CD4-positive, alpha-beta T cell treated with Interleukin-4 for 1 hour (primary cell): ENCODE measurements at places on chromosomes 11 and 22.

- no peak for DNase-seq
These were observed 2.5 kb downstream of the ROBO3 start for GRCh38 chr11:124867700-124868099.

DNA sequence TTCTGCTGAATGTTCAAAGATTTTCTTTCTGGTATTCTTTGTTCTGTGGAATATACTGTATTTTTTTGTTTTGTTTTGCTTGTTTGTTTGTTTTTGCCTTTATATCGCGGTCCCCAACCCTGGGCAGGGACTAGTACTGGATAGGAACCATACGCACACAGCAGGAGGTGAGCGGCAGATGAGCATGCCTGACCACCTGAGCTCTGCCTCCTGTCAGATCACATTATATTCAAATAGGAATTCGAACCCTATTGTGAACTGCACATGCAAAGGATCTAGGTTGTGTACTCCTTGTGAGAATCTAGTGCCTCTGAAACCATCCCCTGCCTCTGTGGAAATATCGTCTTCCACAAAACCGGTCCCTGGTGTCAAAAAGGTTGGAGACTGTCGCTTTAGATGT lies 83.3 kb upstream of the ANO3 start:
- DNase-seq, result no peak

GRCh38 chr11:2830030-2830812 lies 55.4 kb downstream of the CDKN1C start:
- no peak for DNase-seq

- no peak for DNase-seq
These were observed 11.9 kb downstream of the SNRPD3 start for GRCh38 chr22:24567668-24568067.

DNA sequence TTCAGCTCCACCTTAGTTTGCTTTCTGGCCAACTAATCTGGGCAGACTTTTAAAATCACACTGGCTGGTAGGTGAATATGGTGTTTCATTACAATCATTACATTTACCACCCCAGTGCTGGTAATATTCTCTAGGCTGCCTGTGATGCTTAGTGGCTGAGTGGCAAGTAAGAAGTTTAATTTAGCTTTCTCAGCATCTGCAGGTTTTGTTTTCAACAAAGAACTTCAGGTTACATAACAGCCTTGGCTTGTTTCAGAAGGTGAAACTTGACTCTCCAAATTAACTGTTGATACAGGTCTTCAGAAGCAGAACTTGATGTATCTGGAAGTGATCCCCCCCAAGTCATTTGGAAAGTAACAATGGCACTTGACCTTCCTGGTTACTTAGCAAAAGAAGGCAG lies 423.3 kb upstream of the CCDC90B start:
- DNase-seq, result no peak

GRCh38 chr22:30057375-30057774 lies 22.9 kb upstream of the HORMAD2 start:
- DNase-seq, result no peak

- DNase-seq, result no peak
These were observed 18.8 kb upstream of the NEFH start for GRCh38 chr22:29461263-29461662.

DNA sequence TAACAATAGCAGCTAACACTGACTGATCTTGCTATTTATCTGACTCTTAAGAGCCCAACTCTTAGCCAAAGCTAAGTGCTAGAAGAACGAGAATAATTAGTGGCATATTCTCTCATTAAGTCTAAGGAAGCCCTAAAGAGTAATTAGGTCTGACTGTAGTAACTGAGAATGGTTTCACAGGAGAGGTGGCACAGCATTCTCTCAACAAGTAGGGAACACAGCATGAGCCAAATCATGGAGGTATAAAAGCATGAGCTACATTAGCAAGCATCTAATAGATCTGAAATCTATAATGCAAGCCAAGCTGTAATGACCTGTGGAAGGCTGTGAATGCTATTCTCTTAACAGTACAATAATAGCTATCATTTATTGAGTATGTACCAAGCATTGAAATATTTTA lies 230.6 kb downstream of the TTC28 start:
- no peak for DNase-seq

DNA sequence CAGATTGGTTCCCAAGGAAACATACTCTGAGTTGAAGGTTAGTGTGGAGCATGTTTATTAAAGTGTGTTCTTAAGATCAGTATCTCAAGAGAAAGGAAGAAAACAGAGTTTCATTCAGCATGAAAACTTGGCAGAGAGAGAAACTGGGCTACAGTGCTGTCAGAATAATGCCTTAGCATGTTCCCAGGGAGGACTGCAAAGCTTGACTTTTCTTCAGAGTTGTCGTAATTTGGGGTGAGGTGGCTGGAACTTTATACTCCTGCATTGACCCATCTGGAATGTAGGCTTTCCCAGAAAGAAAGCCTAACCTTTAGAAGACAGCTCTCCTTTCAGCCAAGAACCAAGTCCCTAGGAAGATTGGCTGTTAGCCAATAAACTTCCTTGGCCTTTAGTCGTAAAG lies 190.8 kb upstream of the CNTN5 start:
- no peak for DNase-seq

GRCh38 chr11:115767883-115768282 lies 263.7 kb upstream of the CADM1 start:
- no peak for DNase-seq

DNA sequence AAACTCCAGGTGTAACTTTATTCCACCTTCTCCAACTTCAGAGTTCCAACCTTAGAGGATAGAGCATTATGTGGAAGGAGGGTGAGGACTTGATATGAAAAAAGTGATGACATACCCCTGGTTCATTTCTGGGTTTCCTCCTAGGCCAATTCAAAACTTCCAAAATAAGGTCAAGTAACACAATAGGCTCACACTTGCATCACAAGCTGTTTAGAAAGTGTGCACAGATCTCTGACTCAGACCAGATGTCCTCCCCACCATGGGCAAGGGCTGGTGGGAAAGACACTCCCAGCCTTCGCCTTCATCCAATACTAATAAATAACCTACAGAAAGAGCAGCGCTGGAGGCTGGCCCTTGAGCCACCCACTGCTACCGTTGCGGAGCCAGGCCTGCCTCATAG lies 5.8 kb upstream of the BUD13 start:
- DNase-seq, result no peak

GRCh38 chr22:29106839-29107238 lies 34.0 kb downstream of the KREMEN1 start:
- no peak for DNase-seq

- DNase-seq, result no peak
These were observed 6.7 kb downstream of the HPX start for GRCh38 chr11:6433998-6434660.

DNA sequence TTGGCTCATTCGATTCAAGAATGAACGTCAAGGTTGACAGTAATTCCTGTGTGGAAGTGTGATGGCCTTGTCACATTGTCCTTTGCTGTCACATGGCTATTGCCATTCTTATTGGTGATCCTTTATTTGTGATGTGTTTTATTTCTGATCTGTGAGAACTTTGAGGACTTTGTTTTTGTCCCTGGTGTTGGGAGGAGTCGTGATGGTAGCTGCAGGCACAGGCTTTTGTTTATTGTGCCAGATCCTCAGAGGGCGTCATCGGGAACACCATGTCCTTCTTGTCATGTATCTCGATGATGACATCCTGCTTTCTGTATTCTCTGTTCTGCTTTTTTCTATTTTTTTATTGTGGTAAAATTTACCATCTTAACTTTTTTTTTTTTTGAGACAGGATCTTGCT lies 5.6 kb downstream of the PICK1 start:
- DNase-seq, result peak; percentile 17

DNA sequence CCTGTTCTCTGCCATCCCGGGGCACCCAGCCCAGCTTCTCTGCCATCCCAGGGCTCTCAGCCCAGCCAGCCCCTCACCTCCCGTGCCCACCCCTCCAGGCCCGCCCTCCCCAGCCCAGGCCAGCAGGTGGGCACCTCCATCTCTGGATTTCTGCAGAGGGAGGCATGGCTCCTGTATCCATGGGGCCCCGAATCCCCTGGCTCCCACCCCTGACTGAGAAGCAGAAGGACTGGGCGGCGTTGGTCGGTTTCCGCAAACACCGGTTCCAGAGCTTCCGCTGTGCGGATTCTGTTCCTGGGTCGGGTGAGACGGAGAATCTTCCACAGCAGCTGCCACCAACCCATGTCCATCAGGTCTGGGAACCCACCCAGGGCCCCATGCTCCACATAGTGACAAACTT lies 240.3 kb downstream of the BRD1 start:
- DNase-seq, result no peak

- no peak for DNase-seq
These were observed 29.7 kb upstream of the KCNA4 start for GRCh38 chr11:30046578-30046945.

GRCh38 chr11:133889188-133889587 lies 43.9 kb upstream of the SPATA19 start:
- no peak for DNase-seq

- DNase-seq, result no peak
These were observed 4.3 kb upstream of the CHID1 start for GRCh38 chr11:914747-915501.

- no peak for DNase-seq
These were observed 4220.0 kb upstream of the OR11H1 start for GRCh38 chr22:11307998-11308397.

DNA sequence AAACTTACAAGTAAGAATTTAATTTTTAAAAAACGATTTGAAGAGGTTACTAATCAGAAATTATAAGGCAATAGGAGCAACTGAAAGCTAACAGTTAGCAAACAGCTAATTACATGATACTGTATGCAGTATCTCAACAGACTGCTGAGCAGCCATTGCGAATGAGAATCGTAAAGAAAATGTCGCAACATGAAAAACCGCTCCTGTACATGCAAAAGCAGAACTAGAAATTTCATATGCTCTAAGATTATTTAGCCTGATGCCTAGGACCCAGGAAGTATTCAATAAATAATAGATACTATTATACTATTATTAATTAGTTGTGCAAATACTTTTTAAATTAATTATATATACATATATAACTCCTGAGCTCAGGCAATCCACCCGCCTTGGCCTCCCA lies 48.7 kb upstream of the EP300 start:
- DNase-seq, result no peak

- no peak for DNase-seq
These were observed 38.2 kb downstream of the TRIOBP start for GRCh38 chr22:37734964-37735451.

DNA sequence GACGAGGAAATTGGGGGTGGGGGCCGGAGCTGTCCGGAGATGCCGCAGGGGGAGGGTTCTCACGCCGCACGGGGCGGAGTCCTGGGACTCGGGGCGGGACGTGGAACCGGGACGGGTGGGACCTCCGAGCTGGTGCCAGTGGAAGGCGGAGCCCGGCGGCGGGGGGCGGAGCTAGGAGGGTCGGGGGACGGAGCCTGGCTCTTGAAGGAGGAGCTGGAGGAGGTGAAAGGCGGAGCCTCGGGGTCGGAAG lies 271 bp downstream of the FKBP2 start:
- peak; percentile 100 for DNase-seq

- no peak for DNase-seq
These were observed 19.9 kb upstream of the CTR9 start for GRCh38 chr11:10731064-10731680.

GRCh38 chr11:69467196-69467595 lies 14.3 kb upstream of the LINC01488 start:
- DNase-seq, result no peak

- no peak for DNase-seq
These were observed 203.7 kb downstream of the PGR start for GRCh38 chr11:100925935-100926334.

GRCh38 chr22:36371920-36372319 lies 15.8 kb downstream of the MYH9 start:
- peak; percentile 24 for DNase-seq

- DNase-seq, result no peak
These were observed 30.2 kb downstream of the LRP5 start for GRCh38 chr11:68342459-68343158.

GRCh38 chr11:33001751-33002542 lies 13.7 kb upstream of the DEPDC7 start:
- no peak for DNase-seq

DNA sequence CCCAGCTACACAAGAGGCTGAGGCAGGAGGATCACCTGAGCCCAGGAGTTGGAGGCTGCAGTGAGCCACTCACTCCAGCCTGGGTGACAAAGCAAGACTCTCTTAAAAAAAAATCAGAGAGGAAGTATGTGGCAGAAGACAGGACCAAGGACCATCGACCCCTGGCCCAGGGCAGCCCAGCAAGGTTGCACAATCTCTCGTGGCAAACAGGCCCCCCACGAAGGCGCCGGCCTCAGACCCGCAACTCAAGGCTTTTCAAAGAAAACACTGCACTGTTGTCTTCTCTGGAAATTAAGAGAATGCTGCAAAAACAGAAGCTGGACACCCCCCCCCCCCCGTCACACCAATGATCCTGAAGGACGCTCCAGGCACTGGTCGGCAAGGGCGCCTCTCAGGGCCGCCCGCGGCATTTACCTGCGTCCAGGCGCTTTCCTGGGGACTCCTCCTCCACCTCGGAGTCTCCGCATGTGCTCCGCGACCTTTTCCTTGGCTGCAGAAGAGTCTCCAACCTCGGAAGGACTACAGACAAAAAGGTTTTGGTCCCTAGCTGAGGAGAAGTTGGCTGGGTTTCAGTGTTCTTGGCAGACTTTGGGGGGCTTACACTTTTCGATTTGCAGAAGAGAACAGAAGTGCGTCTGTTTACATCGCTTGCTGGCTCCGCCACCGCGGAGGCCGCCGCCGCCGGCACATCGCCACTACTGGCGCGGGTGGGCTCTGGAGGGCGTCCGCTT lies 40.5 kb downstream of the BRD1 start:
- DNase-seq, result no peak

GRCh38 chr11:88424881-88425280 lies 87.3 kb upstream of the CTSC start:
- no peak for DNase-seq
